ENCODE measurements at places on chromosomes 6 and 20. TPM values are rescaled to one million over a fixed set of nuclear protein-coding genes. Genes with fewer than 3 reads are reported as not detected.

Gene R3HDML
- total RNA-seq = not detected

Gene CGA
- not detected for total RNA-seq

Gene SLC17A3
- not detected for total RNA-seq

Gene PYGB
- total RNA-seq = 218 TPM

Gene TGM3
- total RNA-seq = not detected

Gene UBE2J1
- 26.5 TPM for total RNA-seq

Gene C20orf204
- total RNA-seq = not detected

Gene RIMS1
- under 0.01 TPM for total RNA-seq

Gene CRISP3
- not detected for total RNA-seq

Gene HCRTR2
- total RNA-seq = not detected

Gene MUC21
- total RNA-seq = not detected

Gene VGLL2
- total RNA-seq = not detected

Gene OR12D3
- not detected for total RNA-seq

Gene BMP7
- not detected for total RNA-seq

Gene EPB41L1
- 7.9 TPM for total RNA-seq

Gene CCN6
- not detected for total RNA-seq

Gene MMP24
- 0.17 TPM for total RNA-seq

Gene IL17A
- not detected for total RNA-seq

Gene SAMD5
- 0.50 TPM for total RNA-seq

Gene TTLL9
- total RNA-seq = not detected

Gene CFAP61
- total RNA-seq = not detected

Gene IL20RA
- 0.45 TPM for total RNA-seq

Gene POPDC3
- 7.7 TPM for total RNA-seq

Gene TSBP1
- total RNA-seq = not detected

Gene UST
- 7.1 TPM for total RNA-seq

Gene ZC3H12D
- total RNA-seq = under 0.01 TPM
